ENCODE measurements at places on chromosomes 3 and 15.

DNA sequence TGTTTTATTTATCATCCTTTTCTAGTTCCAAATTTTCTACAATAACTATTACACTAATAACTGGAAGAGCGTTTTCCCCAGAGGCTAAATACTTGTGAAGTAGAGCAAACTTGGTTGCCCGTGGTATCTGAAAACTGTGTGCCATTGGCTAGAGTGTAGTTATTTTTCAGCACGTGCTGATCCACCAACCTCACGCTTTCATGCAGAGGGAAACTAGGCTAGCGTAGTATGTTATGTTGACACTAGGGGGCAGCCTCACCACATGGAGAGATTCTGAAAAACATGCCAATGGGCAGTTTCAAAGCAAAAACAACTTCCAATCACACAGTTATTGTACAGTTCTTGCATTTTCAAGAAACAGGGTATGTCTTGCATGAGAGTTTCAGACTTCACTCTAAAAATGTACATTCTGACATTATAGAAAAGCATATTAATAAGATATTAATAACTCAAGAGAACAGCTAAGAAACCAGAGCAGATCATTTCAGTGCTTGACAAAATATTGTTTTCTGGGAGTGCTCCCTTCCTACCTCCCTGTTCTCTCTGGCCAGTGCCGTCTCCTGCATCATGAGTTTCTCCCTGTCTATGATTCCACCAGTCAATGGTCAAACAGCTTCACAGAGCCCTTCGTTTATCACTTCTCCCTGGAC lies 39.7 kb downstream of the SPATA12 start:
- DNase-seq = peak; percentile 92

GRCh38 chr15:73700041-73700842 lies 16.1 kb downstream of the CD276 start:
- no peak for DNase-seq

DNA sequence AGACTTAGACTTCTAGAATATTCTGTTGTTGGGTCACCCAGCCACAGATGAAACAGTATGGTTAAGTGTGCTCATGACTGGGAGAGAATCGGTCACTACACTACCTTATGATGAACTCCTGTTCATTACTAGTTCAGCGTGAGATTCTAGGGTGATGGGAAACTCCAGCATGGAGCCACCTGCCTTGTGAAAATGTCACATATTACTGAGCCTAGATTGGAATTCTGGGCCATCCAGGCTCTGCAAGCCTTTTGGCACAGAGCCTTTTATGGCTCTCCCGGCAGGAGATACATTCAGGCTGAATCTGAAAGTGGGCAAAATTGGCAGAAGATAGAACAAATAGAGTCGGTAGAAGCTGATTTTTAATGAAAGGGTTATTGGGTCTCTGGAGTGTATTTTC lies 19.0 kb downstream of the NANOGP8 start:
- no peak for DNase-seq

DNA sequence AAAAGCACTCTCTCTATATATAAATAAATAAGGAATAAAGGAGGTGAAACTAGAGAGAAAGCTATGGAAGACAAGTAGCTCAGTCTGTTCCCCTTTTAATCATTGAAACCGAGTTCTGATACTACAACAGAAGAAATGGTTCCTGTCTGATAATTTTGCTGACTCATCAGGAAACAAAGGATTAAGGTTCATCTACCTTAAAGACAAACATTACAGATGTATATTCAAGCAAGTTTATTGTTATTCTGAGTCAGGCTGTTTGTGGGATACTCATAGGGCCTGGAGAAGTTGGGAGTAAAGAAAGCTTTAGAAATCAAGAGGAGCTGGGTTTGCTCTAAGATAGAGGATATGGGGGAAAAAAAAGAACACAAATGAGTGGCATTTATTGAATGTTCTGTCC lies 566.0 kb downstream of the ROBO2 start:
- no peak for DNase-seq

DNA sequence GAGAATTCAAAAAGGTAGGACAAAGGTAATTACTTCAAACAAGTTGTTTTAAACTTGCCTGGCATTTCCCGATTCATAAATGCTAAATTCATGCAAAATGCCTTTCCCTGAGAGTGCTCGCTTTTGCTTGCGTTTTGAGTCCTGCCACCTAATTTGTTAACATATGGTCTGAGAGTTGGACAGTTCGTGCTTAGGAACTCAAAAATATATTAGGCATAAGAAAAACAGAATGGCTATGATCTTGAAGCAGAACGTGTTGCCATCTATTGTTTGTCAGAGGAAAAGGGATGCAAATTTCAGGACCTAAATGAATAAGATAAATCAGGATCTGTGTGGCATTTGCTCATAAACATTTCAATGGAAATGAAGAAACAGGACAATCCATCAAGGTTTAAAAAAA lies 195.8 kb downstream of the ZMAT3 start:
- DNase-seq = no peak

DNA sequence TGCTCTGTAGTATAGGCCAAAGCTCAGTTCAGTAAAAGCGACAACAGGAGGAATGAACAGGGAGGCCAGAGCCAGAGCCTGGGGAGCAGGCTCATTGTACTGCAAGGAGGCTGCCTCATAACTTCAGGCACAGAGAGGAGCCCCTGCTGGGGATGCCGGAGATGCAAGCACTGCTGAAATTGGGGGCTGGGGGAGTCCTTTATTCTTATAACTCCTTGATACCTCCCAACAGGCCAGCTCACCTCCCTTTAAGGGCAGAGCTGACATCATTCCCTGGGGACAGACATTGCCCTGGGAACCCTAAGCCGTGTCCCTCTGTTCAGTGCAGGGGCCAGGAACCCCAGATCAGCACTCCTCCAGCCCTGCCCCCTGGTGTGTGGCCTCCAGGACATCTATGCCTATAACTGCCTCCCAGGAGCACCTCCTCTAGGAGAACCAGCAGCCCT lies 83.8 kb upstream of the MRPS22 start:
- DNase-seq = no peak

GRCh38 chr15:31200735-31201151 lies 99.2 kb upstream of the TRPM1 start:
- DNase-seq = no peak

GRCh38 chr15:31149088-31149505 lies 47.6 kb upstream of the TRPM1 start:
- no peak for DNase-seq

- no peak for DNase-seq
These were observed 15.3 kb upstream of the SMAD3 start for GRCh38 chr15:67050062-67050461.

DNA sequence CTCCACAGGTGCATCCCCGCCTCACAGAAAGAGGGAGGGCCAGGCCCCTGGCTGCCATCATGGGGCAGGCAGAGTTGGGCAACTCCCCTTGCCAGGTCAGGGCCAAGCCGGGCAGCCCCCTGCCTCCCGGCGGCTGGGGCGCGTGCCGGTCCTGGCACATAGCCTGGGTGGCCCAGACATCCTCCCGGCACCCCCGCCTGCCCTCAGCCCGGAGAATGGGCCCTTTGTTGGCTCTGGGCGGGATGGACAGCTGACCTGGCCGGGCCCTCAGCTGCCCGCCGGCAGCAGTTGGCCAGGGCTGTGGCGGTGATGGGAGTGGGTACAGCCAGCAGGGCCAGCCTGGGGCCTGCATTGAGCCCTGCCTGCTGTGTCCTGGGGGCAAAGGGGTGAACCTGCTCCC lies 16.5 kb downstream of the PLXNA1 start:
- DNase-seq = no peak

- DNase-seq = no peak
These were observed 49.3 kb upstream of the TRPM1 start for GRCh38 chr15:31150732-31151231.

GRCh38 chr3:61772456-61772855 lies 211.1 kb downstream of the PTPRG start:
- no peak for DNase-seq

GRCh38 chr3:150348500-150348899 lies 59.6 kb upstream of the TSC22D2 start:
- DNase-seq = no peak

DNA sequence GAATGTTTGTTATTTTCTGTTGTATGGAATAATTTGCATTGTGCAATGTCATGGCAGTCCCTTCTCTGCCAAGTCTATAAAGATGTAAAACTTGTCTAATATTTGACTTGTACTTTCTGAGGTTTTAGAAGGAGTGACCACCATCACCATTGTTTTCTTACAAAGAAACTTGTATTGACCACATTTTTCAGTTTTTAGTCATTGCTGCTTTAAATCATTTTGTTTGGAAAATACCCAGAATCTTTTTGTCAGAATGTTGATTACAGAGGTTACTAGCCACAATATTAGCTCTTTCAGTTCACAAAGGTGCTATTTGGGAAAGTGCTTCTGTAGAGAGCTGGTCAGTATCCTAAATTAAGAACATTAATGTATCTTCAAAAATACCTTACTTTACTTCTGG lies 532.4 kb upstream of the GBE1 start:
- DNase-seq = no peak

All from spinal cord (tissue), 10 donors.